Cerebellar cortex (tissue), 1 donor: ENCODE measurements at places on chromosomes 1 and 21.

DNA sequence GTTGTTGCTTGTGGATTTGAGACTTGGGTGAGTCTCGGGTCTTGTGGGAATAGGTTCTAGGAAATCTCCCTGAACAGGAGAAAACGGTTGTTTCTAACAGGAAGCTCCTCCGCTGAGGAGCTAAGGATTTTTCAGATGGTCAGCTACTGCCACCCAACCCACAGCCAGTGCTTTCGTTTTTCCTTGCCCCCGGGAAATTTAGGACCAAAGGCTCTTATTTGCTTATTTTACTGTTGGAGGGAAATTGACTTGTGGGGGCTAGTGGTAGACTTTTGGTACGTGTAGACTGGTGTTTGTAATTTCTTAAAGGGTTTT, 792 bp downstream of the SNX7 start:
- DNase-seq: peak; percentile 6

DNA sequence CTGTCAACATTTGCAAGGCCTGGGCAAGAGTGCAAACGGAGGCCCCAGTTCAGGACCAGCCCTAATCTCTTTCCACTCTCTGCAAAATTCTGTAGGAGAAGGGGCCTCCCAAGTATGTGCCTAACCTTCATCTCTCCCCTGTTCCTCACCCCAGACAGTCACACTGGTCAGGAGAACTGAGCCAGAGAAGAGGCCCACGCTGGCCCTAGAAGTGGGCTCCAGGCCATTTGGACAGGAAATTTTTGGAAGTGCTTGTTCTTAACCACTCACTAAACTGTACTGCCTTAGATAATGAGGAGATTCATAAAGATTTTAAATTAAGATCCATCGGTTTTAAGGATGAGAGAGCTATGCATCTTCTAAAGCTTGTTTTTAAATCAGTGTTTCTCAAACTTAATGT, 129.7 kb upstream of the ADGRL2 start:
- no peak for DNase-seq

DNA sequence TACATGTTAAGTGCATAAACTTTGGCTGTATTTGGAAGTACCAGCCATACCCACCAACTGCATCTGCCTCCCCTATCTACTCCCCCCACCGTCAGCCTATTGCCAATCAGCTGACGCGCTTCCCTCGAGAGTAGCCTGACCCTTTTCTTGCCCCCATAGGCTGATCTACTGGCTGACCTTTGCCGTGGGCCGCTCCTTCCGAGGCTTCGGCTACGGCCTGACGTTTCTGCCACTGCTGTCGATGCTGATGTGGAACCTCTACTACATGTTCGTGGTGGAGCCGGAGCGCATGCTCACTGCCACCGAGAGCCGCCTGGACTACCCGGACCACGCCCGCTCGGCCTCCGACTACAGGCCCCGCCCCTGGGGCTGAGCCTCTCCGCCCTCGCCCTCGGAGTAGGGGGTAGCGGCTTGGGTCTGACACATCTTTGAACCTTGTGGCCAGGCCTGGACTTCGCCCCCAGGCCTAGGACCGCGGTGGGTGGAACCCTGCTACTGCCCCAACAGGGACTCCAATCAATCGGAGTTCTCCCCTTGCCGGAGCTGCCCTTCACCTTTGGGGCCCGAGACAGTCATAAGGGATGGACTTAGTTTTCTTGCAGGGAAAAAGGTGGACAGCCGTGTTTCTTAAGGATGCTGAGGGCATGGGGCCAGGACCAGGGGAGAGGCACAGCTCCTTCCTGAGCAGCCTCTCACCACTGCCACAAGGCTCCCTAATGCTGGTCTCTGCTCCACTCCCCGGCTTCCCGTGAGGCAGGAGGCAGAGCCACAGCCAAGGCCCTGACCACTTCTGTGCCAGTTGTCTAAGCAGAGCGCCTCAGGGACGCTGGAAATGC, 4.0 kb downstream of the GLMP start:
- peak; percentile 84 for DNase-seq

- DNase-seq: no peak
Observed at GRCh38 chr1:240658312-240658960, 46.5 kb upstream of the GREM2 start.

- no peak for DNase-seq
Observed at GRCh38 chr1:160883581-160884513, 1.1 kb downstream of the ITLN1 start.

DNA sequence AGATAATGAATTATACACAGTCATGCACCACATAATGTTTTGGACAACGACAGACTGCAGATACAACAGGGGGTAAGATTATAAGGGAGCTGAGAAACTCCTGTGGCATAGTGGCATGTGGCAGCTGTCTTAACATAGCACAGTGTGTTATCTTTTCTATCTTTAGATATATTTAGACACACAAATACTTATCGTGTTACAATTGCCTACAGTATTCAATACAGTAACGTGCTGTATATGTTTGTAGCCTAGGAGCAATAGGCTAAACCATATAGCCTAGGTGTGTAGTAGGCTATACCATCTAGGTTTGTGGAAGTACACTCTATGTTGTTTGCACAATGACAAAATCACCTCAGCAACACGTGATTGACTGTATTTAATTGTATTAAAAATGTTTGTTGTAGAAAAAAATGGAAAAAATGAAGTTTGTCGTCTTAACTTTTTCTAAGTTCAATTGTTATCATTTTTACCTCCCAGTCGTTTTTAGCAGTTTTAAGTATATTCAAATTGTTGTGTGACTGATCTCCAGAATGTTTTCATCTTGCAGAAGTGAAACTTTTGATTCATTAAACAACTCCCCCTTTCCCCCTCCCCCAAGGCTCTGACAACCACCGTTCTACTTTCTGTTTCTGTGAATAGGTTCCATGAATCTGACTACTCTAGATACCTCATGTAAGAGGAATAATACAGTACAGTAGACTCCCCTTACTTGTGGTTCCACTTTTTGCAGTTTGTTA, 351.0 kb upstream of the B3GALT2 start:
- DNase-seq: no peak
